Midbrain (tissue), 1 donor: ENCODE measurements at places on chromosomes 13 and 19.

DNA sequence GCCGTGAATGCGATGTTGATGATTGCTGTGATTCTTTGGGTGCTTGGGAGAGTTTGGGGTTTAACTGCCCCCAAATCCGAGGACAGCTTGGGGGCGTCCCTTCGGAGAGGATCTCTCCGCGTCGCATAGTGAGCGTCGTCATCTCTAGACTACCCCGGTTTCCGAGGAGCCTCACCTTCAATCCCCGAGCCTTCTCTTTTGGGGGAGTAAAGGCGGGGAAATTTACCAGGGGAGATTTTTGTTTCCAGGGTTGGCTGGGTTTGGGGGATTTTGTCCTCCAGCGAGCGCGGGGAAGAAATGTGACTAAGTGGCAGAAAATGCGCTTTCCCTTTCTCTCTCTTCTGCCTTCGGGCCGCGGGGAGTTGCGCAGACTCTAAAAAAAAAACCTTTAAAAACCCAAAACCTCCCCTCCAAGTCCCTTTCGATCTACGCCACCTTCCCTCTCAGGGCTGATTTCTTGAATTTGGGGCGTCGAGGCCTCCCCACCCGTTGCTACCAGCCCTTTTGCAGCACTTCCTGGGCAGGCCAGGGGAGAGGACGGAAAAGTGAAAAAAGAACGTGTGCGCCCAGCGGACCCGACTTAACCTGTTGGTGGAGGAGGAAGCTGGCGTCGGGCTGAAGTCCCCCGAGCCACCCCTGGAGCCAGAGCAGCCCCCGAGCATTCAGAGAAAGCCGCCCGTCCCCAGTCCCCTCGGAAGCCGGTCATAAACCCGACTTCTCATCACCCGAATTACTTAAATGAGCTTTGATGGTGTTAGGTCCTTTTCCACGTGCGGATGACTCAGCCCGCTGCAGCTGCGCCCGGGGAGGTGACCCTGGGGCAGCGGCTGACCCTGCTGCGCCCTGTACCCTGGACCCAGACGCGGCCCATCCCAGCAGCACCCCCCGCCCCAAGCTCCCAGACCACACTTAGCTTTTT, 17.7 kb downstream of the NFIX start:
- DNase-seq: no peak

DNA sequence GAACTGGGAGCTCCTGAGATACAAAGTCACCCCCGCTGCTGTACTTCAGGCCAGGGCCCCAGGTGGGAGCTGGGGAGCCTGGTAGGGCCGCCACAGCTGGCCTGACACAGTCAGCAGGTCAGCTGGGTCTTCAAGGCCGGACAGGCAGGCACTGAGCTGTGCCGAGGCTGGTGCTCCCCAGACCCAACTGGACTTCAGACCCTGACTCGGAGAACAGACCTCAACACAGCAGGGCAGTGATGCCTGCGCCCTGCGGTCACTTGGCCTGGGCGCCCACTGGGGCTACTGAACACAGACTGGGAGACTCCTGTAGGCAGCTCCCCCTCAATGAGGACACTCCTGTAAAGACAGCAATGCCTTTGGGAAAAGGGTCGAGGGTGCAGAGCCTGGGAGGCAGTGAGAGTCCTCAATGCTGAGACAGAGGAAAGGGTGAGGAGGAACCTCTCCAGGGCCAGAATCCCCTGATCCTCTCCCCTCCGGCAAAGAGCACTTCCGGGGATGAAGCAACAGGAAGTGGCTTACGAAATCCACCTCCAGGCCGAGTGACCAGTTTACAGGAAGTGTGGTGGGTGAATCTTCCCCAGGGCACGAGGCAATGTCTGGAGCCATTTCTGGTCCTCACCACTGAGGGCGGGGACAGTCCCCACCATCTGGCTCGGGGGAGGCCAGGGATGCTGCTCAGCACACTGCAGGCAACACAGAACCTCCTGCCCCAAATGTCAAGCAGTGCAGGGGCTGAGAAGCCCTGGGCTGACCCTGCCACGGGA, 40.8 kb upstream of the ISYNA1 start:
- DNase-seq: peak; percentile 50

DNA sequence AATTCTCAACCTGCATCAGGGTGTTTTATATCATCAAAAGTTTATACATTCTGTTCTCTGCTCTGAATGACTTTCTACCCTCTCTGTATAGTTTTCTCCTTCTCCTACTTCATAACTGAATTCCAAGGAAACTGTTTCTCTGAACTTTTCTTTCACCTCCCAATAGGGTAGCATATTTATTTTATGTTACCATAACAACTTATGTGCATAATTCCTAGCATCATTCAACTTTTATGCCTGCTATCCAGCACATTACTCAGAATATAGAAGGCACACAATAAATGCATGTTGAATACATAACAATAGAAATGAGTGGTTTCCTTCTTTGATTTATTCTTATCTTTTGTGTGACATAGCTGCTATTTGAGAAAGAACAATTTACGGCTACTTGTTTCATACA, 2385.0 kb downstream of the PCDH9 start:
- no peak for DNase-seq

GRCh38 chr19:40178756-40179155, 12.5 kb upstream of the MAP3K10 start:
- DNase-seq: no peak

DNA sequence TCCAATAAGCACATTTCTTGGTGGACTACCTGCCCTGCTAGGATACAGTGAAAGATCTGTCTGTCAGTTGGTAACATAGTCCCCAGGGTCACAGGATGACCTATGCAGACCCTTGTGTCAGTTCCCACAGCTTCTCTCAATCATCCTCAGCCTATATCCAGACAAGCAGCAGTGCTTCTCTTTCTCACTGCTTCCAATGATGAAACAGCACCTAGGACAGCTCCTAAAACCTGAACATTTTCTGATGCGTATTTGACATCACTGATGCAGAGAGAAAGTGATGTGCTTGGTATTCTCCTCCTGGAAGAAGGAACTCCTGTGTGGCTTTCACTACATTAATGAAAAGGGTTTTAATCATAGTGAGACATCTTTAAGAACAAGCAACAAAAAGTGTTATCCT, 43.7 kb downstream of the ZNF557 start:
- DNase-seq: no peak

GRCh38 chr19:33724021-33724720, 72.5 kb upstream of the KCTD15 start:
- DNase-seq: no peak

DNA sequence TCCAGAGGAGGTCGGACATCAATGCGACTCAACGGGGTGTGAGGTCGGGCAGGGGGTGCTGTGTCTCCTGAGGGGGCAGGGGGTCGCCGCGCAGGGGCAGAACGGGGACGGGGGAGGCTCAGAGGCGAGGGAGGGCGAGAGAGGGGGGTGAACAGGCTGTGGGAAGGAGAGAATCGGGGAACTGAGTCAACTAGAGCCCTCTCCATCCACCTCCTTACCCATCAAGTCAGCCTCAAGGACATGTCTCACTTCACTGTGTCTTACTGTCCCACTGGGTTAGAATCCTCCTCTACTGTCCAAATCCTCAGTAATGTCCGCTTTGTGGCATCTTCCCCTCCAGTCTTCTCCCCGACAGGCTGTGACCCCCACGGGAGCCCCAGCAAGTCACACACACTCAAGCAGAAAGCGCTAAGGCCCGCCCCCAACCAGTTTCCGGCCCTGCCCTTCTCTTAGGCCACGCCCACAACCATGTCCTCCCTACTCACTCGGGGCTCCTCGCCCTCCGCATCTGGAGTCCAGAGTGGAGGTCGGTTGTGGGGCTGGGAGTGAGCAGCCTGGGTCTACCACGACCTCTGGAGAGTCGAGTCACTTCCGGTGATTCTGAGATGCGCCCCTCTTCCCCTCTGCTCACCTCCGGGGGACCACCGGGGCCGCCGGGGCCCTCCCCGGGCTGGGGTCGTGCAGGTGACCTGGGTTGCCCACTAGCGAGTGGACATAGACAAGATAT, 9.3 kb downstream of the PLEKHA4 start:
- DNase-seq: no peak

- DNase-seq: no peak
Observed at GRCh38 chr13:98041081-98041820, 87.8 kb downstream of the IPO5 start.

GRCh38 chr13:86003029-86003428, 203.8 kb upstream of the SLITRK6 start:
- DNase-seq: no peak

DNA sequence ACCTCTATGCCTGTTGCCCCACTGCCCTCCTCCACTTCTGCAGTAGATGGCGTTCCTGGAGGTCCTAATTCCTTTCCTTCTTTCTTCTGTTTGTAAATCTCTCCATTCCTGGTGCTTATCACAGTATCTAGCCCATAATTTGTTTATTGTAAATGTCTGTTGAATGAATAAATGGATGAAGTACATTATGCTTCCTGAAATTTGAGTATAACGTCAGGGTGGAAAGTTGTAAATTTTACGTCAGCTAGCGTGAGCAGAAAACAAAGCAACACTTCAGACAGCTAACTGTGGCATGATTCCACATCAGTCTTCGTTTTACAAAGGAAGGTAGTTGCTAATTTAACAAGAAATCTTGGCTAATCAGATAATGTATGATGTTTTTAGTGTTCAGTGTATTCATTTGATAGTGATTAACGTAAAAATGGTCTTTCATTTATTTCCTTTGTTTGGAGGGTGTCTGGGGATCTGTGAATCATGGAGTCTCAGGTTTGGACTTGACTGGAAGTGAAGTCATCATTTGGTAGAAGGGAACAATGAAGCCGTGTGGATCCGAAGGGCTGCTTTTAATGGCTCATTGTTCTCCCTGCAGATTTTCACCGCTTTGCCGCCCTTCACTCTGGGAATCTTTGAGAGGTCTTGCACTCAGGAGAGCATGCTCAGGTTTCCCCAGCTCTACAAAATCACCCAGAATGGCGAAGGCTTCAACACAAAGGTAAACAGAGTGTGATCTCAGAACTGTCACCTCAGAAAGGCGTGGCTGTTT, 215.1 kb downstream of the SHISA2 start:
- no peak for DNase-seq

GRCh38 chr19:33690378-33691029, 68.8 kb downstream of the CHST8 start:
- no peak for DNase-seq
